ENCODE measurements at places on chromosomes 5 and 9. TPM values are rescaled to one million over a fixed set of nuclear protein-coding genes. Genes with fewer than 3 reads are reported as not detected.
A peak's percentile ranks its signal among the peaks of the same experiment; 100 is the strongest.

DNA sequence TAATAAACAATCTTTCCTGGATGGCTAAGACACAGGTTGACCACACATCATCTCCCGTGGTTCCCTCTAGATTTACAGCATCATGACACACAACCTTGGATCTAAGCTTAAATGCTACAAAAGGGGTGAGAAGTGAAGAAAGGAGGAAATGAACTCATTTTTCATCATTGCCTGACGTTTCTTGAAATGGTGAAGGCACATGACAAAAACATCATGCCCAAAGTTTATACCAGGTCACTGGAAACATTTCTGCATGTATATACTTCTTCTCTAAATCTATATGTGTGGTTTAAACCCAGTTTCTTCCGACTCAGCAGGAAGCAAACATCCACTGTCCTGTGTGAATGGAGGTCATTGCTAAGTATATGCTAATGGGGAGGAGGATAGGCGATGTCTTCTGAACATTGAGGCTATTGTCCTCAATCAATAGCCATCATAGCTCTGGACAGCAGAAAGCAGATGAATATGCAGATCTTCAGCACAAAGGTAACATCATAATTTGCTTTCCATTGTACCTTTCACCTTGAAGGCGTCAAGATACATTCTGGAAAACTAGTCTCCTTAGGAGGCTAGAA, 137.4 kb downstream of the MED27 start:
- H3K27me3 ChIP-seq = no peaks in the 10 kb centered on the region
- no peaks in the 10 kb centered on the region for H3K4me1 ChIP-seq
- DNase-seq = no peak
- no peak overlapping the region for H3K4me3 ChIP-seq
- H3K27ac ChIP-seq = no peak overlapping the region

GRCh38 chr5:10418654-10419345, 22.9 kb upstream of the ROPN1L start:
- DNase-seq = peak; percentile 19
- H3K27me3 ChIP-seq = no peaks in the 10 kb centered on the region
- no peak overlapping the region for H3K27ac ChIP-seq
- H3K36me3 ChIP-seq = peaks cover 73% of the 10 kb centered on the region
- H3K4me1 ChIP-seq = peaks cover 53% of the 10 kb centered on the region

SLC34A3 gene
- not detected for total RNA-seq

DNA sequence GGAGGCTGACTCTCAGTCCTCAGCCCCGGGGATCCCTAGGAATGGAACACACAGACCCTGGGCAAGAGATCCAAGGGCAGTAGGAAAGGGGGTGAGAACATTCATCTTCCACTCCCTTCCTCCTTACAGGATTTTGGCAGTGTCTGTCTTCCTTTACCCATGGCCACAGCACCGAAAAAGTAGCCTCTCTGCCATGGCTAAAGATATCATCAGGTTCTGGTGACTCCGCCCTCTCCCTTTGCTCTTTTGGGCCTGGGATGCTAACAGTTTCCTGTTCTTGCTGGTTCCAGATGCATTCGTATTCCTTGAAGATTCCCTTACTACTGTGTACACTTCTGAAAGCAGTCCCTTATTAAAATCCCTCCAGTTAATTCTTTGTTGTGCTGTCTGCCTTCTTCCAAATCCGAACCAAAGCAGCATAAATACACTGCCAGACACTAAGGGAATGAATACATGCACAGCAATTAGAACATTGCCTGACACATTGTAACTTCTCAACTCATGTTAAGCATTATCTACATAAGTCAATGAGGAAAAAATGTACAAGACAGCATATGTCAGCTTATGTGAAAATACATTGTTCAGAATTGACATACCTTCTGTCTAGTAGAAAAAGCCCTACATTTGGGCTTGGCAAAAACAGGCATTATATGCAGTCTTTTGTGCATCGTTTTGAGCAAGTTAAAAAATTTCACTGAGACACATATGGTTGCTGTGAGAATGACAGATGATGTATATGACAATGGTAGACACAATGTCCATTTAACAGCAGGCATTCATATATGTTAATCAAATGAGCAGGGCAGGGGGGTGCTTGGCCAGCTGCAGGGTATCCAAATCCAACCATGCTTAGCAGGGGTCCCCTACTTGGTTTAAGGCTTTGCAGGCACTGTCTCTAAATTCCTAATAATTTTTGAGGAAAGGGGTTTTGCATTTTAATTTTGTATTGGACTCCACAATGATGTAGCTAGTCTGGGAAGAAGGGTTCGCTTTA, 58.8 kb upstream of the RAI14 start:
- peaks cover 9% of the 10 kb centered on the region for H3K4me1 ChIP-seq
- H3K27me3 ChIP-seq = peaks cover 10% of the 10 kb centered on the region
- DNase-seq = no peak
- H3K27ac ChIP-seq = no peak overlapping the region

GRCh38 chr5:149151717-149152116, 10.4 kb downstream of the ABLIM3 start:
- H3K27me3 ChIP-seq = no peaks in the 10 kb centered on the region
- DNase-seq = no peak
- H3K4me1 ChIP-seq = peaks cover 2% of the 10 kb centered on the region
- no peaks in the 10 kb centered on the region for H3K36me3 ChIP-seq
- no peak overlapping the region for H3K27ac ChIP-seq
- no peak overlapping the region for H3K4me3 ChIP-seq

Data from activated CD4-positive, alpha-beta T cell treated with anti-CD3 and anti-CD28 coated beads for 36 hours (primary cell).